ENCODE measurements at places on chromosomes 7 and 10.

GRCh38 chr7:11701829-11702560, 130.0 kb downstream of the THSD7A start:
- DNase-seq = no peak

- DNase-seq = no peak
Measured at GRCh38 chr10:84353052-84353803, 24.8 kb downstream of the CCSER2 start.

DNA sequence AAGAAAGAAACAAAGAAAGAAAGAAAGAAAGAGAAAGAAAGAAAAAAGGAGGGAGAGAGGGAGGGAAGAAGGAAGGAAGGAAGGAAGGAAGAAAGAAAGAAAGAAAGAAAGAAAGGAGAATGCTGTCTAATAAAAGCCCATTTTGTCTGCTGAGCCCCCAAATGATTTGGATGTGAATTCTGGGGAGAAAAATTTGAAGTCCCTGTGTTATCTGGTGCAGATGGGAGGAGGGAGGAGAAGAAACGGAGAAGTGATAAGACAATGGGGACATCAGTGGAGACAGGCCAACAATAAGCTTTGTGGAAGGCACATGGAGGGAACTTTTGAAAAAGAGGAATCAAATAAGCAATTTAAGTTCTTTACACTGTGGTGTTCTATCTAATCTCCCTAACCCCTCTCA, 24.6 kb upstream of the TMEM273 start:
- no peak for DNase-seq

DNA sequence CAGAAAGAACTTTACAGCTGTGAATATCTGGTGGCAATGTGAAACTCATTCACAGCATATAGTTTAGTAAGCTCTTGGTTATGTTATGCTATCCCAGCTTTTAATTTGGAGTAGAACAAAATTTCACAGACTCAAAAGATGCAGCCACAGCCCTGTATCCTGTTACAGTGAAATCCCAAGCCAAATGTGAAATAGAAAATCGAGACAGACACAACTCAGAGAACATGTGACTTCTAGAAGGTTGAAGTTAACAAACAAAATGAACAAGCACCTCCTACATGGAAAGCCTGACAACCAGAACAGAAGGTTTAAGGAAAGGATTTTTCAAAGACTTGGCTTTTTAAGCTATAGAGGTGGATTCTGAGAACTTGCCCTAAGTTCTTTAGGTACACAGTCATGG, 39.6 kb downstream of the JAZF1 start:
- DNase-seq = no peak

DNA sequence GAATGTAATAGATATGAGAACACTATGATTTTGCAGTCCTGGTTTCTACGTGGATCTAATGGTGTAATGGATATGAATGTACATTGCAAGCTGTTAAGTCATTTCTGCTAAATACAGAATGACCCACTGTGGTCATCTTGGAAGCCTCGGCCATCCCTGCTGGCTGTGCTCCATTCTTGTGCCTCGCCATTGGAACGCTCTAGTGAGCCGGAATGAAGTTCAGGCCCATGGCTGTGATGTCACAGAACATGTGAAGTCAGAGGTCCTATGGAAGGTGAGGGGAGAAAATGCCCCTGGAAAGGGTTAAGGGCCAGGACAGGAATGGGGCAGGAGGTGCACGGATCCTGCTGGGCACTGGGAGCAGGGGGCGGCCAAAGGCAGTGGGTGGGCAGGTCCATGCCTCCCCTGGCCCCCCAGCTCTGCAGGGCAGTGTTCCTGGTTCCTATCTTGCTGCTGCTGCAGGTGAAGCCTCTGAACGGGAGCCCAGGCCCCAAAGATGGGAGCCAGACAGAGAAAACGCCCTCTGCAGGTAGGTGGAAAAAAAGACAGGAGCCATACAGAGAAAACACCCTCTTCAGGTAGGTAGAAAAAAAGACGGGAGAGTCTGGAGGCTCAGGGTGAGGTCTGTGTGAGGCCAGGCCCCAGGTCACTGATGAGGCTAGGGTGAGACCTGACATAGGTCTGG, at the start of gene LLCFC1:
Gene LLCFC1, plus strand, starts transcription at position 259 of the 685 bp plus-strand sequence. Its CDS starts 138 bp downstream, at position 397.
- peak; percentile 5 for DNase-seq

DNA sequence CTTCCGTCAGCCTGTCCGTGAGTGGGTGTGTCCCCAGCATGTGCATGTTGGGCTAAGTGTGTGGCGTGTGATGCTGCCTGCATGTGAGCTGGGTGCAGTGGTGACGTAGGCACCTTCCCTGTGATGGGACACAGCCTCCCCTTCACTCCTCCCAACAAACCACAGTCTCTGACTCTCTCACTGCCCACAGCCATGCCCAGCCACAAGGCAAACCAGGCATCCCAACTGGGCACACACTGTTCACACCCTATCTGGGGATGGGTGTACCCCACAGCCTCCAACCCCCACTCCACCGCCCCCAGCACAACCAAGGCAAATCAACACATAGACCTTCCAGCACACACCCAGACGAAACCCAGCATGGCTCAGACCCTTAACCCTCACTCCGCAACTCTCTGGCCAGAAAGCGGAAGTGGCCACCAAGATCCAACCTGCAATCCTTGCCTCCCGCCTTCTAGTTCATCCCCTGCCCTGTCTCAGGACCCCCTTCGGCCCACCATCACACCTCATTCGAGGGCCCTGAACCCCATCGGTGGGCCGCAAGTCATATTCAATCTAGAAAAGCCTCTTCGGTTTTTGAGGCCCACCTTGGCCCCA, 10.4 kb downstream of the PSD start:
- DNase-seq = no peak

DNA sequence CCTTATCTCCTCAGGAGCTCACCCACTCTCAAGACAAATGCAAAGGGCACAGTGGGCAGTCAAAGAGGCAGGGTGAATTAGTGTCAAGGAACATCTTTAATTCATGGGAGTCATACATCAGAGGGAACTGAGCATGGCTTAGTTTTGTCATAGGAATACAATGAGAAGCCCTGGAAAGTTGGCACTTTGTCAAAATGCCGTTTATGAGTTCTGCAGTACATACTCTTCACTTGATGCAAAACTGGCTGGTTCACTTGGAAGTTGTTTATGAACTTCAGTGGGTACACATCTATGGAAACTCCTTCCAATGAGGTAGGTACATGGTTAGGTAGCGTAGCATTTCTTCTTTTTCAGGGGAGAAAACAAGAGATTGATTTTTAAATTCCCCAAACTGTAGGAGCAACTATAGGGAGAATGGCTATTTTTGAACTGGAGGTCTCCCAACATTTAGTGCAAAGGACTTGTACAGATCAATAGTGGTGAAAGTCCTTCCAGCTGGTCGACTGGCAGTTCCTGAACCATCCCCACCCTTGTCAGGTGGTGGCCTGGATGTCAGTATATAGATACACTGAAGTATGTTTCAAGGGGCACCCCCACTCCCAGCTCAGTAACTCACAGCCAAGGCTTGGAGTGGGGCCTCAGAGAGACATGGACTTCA, 580.5 kb downstream of the REEP3 start:
- DNase-seq = no peak

All from HTR-8/SVneo (cell line).